RWPE2 (cell line): ENCODE measurements at places on chromosomes 2 and 18.

GRCh38 chr18:46738491-46738890 lies 18.4 kb downstream of the ST8SIA5 start:
- no peak for DNase-seq

GRCh38 chr2:47302308-47302707 lies 100.6 kb upstream of the MSH2 start:
- no peak for DNase-seq

- no peak for DNase-seq
Measured at GRCh38 chr2:179106676-179107428, 56.9 kb upstream of the CCDC141 start.

DNA sequence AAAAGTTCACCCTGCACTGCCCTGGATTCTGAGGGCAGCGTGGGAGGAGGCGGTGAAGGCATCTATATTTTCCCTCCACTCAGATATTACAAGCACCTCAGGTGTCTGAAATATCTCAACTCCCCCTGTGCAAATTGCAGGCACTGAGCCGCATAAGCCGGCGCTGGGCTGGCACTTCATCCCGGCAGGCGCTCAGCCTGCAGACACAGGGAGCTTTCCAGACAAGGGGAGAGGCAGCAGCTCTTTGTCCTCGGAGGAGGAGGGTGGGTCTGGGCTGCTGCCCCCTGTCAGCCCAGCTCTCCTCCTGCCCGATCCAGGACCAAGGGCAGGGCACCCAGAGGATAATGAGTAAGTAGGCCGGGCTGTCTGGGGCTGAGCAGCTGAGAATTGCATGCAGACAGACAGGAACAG lies 189.3 kb upstream of the MYT1L start:
- no peak for DNase-seq

DNA sequence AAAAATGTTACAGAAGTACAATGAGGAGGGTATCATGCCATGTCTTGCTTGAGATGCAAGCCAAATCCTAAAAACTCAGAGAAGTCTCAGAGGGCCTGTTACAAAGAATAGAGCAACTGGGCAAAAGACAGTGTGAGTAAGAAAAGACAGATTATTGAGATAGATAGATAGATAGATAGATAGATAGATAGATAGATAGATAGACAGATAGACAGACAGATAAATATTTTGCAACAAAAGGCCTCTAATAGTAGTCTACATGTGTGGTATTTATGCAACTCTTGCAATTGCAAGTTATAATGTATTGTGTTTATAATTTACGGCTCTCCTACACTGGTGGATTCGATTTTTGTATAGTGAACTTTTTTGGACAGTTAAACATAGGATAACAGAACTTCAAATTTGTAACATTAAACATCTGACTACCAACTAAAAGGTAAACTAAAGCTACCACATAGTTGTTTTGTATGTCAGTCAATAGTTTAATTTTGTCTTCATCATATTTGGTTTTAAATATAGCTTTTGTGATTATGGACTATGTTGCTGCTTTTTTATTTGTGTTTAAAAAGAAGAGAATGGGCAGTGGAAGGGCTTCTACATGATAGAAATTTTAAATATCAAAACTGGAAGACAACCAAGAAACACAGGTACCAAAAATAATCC lies 740.7 kb upstream of the LRRTM4 start:
- DNase-seq, result no peak

DNA sequence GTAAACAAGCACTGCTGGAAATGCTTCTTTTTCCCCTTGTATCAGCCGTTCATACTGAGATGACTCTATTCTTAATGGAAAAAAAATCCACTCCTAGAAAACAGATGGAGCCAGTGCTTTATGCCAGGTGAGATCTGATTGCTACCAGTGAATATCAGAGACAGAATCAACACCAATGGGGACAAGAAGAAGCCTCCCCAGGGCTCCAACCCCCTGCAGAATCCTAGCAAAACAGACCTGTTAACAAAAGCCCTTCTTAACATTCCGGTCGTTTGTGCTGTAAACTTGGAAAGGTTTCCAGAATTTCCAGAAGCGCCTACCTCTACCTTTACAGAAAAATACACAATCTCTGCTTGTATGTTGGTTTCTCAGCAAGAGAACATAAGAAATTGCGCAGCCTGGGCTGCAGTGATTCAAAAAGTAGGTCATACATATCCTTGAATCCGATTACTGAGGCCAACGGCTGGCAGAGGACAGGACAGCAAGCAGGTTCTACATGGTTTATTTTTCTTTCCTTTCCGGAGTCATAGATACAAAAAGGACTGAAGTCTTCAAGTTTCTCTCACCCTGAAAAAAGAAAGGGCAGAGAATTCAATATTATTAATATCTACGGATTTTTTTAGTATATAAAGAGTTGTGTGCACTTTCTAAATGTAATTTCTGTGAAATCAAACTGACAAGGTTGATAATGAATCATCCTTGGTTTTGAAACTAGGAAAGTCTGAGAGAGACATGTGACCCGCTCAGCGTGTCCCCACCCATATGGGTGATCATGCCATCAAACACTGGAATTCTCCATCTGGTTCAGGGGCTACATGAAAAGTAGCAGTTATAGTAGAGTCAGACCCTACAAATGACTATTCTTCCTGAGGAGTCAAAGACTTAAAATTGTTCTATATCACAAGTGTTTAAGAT lies 266.7 kb upstream of the MGAT5 start:
- DNase-seq, result no peak

GRCh38 chr2:191243154-191243553 lies 2.0 kb upstream of the MYO1B start:
- no peak for DNase-seq

DNA sequence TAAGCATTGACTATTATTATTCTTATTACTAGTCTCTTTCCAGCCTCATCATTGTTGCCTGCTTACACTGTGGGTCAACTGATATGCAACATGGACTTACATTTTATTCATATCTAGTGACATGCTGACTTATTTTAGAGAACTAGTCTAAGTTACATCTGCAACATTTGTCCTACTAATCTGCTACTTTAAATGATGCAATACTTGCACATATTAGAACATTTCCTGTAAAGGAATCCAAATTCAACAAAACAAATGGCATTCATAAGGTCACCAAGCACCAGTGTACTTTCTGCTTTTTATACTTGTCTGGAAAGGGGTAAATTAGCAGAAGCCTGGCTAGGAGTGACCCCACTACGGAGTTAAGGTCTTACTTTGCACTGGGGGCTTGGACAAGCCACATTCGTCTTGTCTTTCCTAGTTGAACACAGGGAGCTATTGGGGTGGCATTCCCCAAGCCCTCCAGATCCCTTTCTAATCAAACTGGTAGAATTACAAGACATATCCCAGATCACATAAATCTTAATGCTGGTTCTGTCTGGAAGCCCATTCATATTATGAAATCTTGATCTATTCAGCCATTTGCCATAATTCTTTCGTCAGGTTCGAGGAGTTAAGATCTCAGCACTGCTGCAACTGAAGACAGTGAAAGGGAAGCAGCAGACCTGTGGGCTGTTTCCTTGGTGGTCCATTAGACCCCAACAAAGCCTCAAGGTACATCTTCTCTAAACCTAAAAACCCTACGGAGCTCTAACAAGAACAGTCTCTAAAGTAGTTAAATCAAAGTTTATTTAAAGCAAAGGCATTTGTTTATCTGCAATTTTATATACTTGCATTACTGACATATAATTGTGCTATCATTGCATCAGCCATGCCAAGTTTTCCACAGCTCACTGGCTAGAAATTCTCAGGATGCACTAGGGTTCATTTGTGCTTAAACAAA lies 49.9 kb upstream of the RTN4 start:
- DNase-seq, result no peak

DNA sequence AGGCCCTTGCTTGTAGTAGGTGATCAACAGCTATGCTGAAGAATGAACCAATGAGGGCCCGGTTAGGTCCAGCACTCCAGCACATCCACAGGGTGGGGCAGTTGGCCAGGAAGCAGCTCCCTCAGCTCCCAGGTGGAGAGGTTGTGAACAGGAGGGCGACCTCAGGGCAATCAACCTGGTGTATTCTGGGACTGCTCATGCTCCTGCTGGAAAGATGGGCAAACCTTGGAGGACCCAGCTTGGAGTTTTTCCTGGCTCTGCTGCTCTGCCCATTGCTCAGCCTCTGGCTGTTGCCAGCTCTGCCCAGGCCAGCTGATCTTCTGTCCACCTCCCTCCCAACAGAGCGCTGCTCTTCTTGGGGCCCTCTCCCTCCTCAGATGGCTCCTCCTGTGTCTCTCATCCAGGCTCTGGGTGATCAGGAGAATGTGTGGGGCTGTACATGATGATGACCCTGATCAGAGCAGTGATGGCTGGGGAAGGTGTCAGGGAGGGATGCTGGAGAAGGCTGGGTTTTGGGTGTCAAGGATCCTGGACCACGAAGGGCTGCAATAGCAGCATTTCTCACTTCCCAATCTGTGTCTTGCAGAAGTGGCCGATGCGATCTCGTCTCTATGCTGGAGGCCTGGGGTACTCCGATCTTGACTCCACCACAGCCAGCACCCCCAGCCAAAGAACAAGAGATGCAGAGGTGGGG lies 3.4 kb downstream of the TCF23 start:
- no peak for DNase-seq

- DNase-seq, result no peak
Measured at GRCh38 chr2:111071600-111072171, 49.0 kb upstream of the BCL2L11 start.

GRCh38 chr2:113240915-113241911 lies 37.5 kb downstream of the PAX8 start:
- peak; percentile 98 for DNase-seq

GRCh38 chr2:62461707-62462106 lies 44.3 kb downstream of the TMEM17 start:
- DNase-seq, result no peak

DNA sequence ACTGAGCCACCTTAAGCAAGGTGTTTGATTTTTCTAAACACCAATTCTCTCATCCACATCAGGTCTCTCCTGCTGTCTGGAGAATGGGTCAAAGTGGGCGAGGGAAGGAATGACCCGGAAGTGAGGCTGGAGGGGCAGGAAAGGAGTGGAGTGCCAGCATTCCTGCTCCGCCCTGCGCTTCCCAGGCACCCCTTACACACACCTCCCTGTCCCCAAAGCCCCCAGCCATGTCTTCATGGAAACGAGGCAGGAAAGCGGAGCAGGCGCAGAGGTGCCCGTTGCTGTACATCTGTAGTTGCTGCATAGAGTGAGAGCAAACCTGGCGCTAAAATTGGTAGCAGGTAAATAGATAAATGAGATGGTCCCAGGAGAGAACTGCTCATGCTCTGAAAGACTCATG lies 27.2 kb upstream of the NT5DC4 start:
- DNase-seq, result no peak

- no peak for DNase-seq
Measured at GRCh38 chr2:97911206-97911921, 84.4 kb downstream of the TMEM131 start.

DNA sequence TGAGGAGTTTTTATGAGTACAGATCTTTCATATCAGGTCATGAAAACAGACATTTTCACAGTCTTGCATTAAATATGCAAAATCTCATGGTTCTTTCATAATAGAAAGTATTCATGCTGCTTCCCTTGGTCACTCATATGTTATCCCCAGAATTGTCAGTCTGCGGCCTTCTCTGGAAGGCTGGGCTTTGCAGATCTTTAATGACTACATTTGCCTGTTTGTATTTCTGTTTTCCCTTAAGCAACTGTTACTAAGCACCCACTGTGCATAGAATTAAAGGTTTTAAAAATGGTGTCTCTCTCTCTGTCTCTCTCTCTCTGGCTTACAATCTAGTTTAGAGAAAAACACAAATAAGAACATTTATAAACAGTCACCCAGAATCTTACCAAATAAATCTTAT lies 456.3 kb downstream of the RIT2 start:
- DNase-seq, result no peak

DNA sequence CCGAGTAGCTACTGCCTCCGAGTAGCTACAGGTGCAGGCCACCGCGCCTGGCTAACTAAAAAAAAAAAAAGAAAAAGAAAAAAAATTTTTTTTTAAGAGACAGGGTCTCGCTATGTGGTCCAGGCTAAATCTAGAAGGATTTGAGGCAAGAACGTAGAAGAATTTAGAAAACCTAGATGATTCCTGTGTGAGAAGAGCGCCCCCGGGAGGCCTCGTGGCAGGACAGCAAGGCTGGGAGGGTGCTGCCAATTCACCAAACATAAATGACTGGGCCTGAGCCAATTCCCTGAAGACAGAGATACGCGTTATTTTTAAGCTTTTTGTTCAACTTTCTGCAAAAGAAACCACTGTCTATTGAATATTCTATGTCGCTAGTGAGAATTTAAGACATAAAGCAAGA lies 90.1 kb upstream of the TGFA start:
- DNase-seq, result no peak

- no peak for DNase-seq
Measured at GRCh38 chr2:128324008-128324896, 5.6 kb upstream of the HS6ST1 start.

DNA sequence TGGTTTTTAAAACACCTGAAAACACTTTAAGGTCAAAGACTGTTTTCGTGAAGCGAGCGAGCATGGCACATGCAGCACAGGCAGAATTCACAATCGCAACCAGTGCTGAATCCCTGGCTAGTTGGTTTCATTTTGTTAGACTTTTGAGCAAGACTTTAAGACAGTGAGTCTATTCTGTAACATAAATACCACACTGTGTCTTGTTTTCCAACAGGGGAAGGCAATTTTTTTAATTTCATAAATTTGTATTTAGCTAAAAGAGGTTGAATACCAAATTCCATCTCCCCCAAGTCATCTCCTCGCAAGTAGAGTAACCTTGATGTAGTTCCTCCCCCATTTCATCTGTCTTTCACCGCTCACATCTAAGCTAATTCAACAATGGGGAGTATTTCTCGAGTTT lies 1.4 kb downstream of the CERKL start:
- DNase-seq, result no peak

- DNase-seq, result no peak
Measured at GRCh38 chr2:68200157-68200787, 42.6 kb downstream of the PNO1 start.

- DNase-seq, result no peak
Measured at GRCh38 chr2:238527565-238527964, 100.8 kb downstream of the ASB1 start.

DNA sequence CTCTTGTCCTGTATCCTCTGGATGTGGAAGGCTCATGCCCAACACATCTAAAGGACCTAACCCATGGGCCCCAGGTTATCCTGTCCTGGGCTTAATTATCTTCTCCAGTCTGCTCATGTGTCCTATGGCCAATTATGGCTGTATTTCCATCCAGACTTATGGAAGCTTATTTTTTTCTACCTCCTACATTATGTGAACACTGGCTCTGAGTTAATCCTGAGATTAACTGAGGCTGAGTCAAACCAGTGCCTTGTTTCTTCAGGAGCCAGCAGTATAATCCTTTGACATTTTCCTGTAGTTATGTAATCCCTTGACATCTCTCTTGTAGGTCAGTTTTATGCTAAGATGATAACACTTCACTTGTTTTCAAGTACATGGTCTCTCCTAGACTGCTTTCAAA lies 213.6 kb downstream of the PMAIP1 start:
- no peak for DNase-seq

- no peak for DNase-seq
Measured at GRCh38 chr18:57121542-57122112, 25.3 kb upstream of the BOD1L2 start.
